CD14-positive monocyte (primary cell): ENCODE measurements at places on chromosomes 3 and 15.

- no peaks in the 10 kb centered on the region for H3K27me3 ChIP-seq
- no peak for DNase-seq
- no peaks in the 10 kb centered on the region for H3K36me3 ChIP-seq
- peaks cover 28% of the 10 kb centered on the region for H3K4me1 ChIP-seq
- H3K4me3 ChIP-seq: no peak overlapping the region
Measured at GRCh38 chr15:52093539-52094510, 18.8 kb downstream of the BCL2L10 start.

DNA sequence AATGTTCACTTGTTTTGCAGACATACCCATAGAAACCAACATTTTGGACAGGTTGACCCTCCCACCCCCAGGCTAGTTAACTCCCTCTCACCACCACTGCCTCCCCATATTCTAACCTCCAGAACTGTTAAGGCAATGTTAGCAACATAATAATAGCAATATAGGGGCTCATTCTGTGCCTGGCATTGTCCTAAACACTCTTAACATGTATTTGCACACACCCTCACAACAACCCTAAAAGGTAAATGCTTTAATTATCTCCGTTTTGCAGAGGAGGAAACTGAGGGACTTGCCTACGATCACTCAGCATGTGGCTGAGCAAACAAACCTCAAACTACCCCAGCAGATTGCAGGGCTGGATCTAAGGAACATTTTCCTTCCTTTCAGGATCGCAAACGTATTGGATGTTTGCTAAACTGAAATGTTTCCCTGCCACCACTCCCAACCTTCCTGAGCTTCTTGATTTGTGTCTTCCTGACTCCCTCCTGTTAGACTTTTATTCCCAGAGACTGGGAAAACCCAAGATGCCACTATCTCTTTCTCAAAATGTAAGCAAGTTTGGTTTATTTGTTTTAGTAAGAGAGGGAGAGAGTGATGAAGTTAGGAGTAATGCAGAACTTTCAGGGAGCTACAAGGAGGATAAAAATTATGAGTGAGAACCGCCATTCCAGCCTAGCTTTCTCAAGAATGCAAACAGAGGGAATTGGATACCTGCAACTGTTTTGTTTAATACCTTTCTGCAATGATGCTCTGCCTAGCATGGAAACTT, 1.3 kb downstream of the SCG5 start:
- H3K4me3 ChIP-seq: no peak overlapping the region
- H3K27me3 ChIP-seq: peaks cover 3% of the 10 kb centered on the region

DNA sequence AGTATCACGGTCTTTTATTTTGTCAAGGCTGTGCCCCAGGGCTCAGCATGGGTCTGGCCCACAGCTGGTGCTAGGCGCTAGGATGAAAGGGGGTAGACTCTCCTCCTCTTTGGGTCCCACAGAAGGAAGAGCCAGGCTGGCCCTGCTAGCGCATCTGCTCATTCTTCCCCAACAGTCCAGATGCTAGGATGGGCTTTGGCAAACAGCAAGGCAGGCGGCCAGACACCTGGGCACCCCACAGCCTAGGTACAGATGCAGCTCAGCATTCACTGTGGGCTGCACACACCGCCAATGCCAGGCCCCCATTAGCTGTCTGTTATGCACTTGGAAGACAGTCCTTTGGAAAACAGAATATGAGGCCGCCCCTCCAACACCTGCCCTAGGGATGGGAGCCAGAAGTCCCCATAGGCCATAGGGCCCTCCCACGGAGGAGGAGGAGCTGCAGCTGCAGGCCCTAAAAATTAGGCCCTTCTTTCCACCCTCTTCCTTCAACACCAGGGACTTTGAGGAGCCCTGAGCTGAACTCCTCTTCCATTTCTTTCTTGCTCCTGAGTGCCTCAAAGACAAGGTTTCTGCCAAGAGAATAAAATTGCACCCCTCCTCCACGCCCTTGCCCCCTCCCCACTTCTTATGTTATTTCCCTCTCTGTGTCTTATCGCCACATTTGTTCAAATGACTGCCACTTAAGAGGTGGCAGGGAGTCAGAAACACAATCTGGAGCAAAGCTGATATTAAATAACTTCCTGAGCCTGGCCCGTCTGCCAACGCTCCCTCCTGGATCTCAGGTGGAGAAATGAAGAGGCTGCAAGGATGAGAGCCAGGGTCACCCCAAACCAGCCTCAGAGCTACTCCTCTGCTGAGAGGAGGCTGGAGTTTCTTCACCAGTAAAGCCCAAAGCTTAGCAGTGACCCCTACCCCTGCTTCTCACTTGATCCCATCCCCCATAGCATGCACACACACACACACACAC, 13.7 kb downstream of the NTRK3 start:
- H3K4me3 ChIP-seq: no peak overlapping the region
- H3K36me3 ChIP-seq: no peaks in the 10 kb centered on the region
- H3K27me3 ChIP-seq: no peaks in the 10 kb centered on the region
- no peak for DNase-seq

DNA sequence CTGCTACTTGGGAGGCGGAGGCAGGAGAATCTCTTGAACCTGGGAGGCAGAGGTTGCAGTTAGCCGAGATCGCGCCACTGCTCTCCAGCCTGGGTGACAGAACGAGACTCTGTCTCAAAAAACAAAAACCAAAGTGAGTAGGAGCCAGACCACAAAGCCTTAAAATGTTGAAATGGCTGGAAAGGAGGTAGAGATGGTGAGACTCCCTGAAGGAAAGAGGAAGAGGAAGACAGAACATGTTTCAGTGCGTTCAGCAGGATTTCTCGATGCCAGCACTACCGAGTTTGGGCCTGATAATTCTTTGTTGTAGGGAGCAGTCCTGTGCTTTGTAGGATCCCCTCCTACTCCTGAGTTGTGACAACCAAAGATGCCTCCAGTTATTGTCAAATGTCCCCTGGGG, 189.9 kb downstream of the AKAP13 start:
- H3K4me1 ChIP-seq: peaks cover 49% of the 10 kb centered on the region
- DNase-seq: peak; percentile 73
- peak overlapping the region; percentile 89 for H3K27ac ChIP-seq
- H3K4me3 ChIP-seq: no peak overlapping the region

GRCh38 chr15:39925112-39925842, 5.2 kb upstream of the GPR176 start:
- peaks cover 25% of the 10 kb centered on the region for H3K27me3 ChIP-seq
- no peak overlapping the region for H3K27ac ChIP-seq
- no peak overlapping the region for H3K4me3 ChIP-seq
- no peaks in the 10 kb centered on the region for H3K36me3 ChIP-seq
- DNase-seq: no peak

DNA sequence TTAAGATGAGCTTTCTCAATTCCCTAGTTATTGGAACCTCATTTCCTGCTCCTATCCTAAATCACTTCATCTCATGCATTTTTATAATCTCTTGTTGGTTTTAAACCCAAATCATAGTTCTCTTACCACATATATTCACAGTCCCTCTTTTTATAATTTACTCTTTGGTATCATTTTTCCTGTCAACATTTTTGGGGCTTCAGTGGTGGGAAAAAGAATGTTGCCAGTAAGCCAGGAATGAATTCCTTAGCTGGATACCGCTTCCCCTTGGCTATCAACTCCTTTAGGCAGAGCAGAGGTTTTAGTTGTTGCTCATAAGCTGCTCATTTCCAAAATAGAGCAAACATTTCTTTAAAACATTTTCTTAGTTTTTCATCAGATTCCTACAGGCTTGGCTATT, 112.3 kb downstream of the GALK2 start:
- no peaks in the 10 kb centered on the region for H3K4me1 ChIP-seq
- H3K36me3 ChIP-seq: peaks cover 55% of the 10 kb centered on the region
